H9 (cell line): ENCODE measurements at places on chromosomes 6 and 20.
A peak's percentile ranks its signal among the peaks of the same experiment; 100 is the strongest.

GRCh38 chr6:99409672-99410071 lies 15.4 kb downstream of the PNISR start:
- DNase-seq, result no peak

- DNase-seq, result no peak
These were observed 52.7 kb downstream of the IL22RA2 start for GRCh38 chr6:137120748-137121147.

GRCh38 chr6:37061157-37061804 lies 55.8 kb downstream of the FGD2 start:
- no peak for DNase-seq

DNA sequence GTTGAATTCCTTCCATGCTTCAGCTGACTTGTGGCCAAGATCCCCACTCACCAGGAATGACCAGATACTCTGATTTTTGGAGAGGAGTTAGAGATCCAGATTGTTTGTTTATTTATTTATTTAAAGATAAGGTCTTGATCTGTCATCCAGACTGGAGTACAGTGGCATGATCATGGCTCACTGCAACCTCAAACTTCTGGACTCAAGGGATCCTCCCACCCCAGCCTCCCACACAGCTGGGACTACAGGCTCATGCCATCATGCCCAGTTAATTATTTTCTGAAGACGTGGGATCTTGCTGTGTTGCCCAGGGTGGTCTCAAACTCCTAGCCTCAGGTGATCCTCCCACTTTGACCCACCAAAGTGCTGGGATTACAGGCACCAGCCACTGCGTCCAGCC lies 4.1 kb upstream of the SPATA2 start:
- DNase-seq, result no peak

DNA sequence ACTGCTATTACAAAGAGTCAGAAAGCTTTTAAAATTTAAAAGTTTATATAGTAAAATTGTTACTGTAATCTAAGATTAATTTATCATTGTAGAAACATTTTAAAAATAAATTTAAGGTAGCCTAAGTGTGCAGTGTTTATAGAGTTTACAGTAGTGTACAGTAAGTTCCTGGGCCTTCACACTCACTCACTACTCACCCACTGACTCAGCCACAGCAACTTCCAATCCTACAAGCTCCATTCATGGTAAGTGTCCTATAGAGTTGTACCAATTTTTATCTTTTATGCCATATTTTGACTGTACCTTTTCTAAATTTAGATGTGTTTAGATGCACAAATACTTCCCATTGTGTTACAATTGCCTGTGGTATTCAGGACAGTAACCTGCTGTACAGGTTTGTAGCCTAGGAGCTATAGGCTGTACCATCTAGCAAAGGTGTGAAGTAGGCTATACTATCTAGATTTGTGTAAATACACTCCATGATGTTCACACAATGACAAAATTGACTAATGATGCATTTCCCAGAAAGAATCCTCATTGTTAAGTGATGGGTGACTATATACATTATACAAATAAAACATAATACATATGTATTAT lies 10.2 kb upstream of the TMEM170B start:
- DNase-seq, result no peak

DNA sequence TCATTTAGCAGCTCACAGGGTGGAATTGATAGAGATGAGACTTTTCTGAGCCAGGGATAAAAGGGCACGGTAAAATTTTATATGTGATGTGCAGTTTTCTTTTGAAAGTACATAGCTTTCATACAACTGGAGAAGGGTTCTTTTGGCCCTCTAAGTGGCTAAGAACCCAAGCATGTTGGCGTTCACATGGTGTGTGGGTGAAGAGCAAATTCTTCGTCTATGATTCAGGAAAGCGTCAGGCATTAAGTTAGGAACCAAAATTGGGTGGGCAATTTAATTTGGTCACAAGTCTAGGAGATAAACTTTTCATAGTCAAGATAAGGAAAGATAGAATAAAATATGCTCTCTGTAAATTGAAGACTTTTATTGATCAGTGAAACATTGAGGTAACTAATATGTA lies 153.9 kb downstream of the UTRN start:
- DNase-seq, result no peak

GRCh38 chr6:49205526-49205925 lies 257.5 kb downstream of the MMUT start:
- DNase-seq, result no peak

- DNase-seq, result no peak
These were observed 40.6 kb downstream of the TXLNB start for GRCh38 chr6:139251045-139251690.

DNA sequence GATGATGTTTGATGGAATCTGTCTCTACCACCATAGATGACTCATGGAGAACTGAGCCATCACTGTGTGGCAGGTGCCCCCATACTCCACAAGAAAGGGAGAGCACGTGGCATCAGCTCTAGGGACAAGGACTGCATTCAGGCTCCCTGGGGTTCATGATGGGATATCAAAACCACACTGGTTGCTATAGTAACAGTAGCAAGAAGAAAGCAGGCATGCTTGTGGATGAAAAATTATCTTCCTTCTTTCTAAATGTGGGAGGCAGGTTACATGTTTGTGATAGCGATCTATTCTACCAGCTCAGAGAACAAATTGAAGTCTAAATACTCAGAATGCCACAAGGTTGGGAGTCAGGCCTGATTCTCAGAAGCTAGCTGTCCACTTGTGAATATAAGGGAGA lies 224.2 kb downstream of the ARHGAP18 start:
- DNase-seq, result no peak

DNA sequence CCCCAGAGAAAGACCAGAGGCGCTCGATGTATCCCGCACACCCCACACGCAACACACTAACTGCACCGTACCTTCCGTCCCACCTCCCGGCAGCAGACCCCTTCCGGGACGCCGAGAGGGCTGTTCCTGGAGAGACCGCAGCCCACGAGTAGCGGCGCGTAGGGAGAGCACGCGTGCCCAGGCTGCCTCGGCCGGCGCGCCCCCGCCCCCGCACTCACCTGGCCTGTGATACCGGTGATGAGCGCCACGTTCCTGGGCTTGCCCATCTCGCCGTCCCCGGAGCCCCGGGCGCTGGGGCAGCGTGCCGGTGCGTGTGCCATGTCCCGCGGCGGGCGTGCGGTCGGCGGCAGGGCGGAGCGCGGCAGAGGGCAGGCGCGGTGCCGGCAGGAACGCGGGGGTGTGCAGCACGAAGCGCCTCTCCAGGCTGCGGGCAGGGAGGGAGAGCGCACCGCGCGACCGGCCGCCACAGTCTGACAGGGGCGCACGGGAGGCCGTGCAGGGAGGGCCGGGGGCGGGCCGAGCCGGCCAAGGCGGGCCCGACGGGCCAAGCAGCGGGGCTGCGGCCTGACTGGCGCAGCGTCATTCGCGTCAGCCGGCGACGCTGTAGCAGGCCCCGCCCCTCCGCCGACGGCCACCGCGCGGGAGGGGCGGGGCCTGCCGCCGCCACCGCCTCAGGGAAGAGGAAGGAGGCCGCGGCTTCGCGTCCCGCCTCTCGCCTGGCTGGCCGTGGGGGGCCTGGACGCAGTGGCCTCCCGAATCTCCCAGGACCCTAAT lies at the start of gene GMDS:
Gene GMDS (minus strand): TSS at position 503 of the 774 bp plus-strand sequence.
- DNase-seq, result peak; percentile 86

- no peak for DNase-seq
These were observed 332.4 kb upstream of the PRDM1 start for GRCh38 chr6:105753620-105754211.
